ENCODE measurements at places on chromosomes 7 and 10.

DNA sequence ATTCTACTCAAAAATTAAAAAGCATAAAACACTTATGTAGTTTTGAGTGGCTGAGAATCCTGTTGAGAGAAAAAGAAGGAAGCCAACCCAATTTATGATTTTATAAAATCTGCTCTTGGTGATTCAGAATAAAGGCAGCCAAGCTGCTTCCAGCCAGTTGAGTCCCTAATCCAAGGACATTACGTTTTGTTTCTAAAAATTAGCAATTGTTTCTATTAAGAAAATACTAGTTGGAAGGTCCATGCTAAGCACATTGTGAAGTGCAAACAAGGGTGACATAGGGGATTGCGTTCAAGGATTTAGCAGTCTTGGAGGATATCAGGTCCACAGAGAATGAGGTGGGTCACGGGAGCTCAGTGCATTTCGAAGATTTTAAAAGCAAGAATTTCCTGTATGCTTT is 987.7 kb downstream of the TYW1 start:
- DNase-seq: no peak

DNA sequence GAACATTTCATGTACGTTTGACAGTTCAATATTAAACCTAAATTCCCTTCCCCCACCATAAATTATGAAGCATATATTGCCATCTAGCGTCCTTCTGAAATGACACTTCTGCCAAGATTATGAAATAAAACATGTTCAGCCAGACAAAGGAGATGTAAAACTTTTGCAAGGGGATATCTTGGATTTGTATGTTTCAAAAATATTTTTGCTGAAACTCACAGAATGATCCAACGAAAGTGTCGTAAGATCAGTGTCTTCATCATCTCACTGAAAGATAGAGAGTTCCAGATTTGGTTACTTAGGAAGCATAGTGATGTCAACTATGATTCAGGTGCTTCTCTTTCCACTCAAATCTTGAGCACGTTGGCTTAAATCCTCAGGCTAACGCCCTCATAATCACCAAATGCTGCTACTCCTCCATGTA is 904.3 kb downstream of the XPNPEP1 start:
- no peak for DNase-seq

DNA sequence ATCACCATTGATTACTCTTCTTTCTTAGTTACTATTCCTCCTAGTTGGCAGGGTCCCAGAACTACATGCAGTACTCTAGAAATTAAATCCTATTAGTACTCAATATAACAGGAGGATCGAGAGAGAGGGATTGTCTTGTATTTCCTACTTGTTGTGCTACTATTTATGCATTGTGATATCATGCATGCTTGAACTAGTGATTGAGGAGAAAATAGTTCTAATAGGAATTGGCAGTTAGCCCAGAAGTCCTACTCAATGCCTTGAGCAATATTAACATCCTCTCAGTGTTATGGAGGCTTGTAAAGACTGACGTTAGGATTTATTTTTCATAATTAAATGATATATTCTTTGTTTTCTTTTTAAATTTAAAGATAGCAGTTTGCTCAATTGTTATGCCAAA is 67.4 kb downstream of the FOXP2 start:
- DNase-seq: no peak

- no peak for DNase-seq
Observed at GRCh38 chr7:134878746-134879357, 99.4 kb downstream of the CALD1 start.

- no peak for DNase-seq
Observed at GRCh38 chr7:26167303-26167934, 15.4 kb downstream of the NFE2L3 start.

- DNase-seq: no peak
Observed at GRCh38 chr7:92412745-92413144, 34.5 kb upstream of the GATAD1 start.

- DNase-seq: peak; percentile 73
Observed at GRCh38 chr7:66167773-66168387, 37.3 kb upstream of the TPST1 start.

DNA sequence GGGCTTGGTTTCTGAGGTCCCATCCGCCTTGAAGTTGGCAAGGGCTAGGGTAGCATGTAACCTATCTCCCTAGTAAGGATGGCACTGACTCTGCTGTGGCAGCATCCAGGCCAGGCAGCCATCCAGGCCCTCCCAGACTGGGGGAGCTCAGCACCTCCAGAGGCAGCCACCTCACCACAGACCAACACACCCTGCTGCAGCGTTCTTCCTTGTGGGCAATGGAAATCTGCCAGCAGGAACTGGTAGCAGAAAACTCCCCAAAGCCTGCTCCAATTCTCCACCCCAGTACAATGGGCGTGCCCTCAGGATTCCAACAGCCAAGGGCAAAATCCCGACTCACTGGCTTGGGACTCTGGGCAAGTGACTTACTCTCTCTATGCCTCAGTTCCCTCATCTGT is 27.5 kb downstream of the DLG5 start:
- DNase-seq: peak; percentile 76

DNA sequence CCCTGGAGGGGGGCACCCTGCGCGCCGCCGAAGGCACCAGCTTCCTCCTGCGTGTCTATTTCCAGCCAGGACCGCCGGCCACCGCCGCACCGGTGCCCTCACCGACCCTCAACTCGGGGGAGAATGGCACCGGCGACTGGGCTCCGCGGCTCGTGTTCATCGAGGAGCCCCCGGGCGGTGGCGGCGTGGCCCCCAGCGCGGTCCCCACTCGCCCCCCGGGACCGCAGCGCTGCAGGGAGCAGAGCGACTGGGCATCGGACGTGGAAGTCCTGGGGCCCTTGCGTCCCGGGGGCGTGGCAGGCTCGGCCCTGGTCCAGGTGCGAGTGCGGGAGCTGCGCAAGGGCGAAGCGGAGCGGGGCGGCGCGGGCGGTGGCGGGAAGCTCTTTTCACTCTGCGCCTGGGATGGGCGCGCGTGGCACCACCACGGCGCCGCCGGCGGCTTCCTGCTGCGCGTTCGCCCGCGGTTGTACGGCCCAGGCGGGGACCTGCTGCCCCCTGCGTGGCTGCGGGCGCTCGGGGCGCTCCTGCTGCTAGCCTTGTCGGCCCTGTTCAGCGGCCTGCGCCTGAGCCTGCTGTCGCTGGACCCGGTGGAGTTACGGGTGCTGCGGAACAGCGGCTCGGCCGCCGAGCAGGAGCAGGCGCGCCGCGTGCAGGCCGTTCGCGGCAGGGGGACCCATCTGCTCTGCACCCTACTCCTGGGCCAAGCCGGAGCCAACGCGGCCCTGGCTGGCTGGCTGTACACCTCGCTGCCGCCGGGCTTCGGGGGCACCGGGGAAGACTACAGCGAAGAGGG is 594 bp downstream of the CNNM1 start:
- DNase-seq: no peak

Data from Caki2 (cell line).